ENCODE measurements at places on chromosomes 3 and 15.

GRCh38 chr3:126517291-126517951 lies at the start of gene UROC1:
Gene UROC1 (minus strand): TSS chr3:126517773. CDS start chr3:126517719, 54 bp downstream.
- DNase-seq, result no peak

DNA sequence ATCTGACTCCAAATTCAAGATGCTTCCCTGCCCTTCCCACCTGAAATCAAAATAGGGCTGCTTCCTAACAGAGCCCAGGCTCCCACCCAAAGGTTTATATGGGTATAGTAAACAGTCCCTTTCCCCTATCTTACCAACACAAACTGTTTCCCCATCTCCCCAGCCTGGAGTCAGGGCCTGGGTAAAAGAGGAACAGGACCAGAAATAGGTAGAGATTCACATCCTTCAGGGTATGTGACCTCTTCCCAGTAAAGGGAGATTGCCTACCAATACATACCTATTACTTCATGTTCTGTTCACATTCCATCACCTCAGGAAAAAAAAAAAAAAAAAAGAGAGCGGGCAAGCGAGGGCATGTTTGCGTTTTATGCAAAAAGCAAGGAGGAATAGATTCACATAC lies 9.7 kb upstream of the SHF start:
- no peak for DNase-seq

DNA sequence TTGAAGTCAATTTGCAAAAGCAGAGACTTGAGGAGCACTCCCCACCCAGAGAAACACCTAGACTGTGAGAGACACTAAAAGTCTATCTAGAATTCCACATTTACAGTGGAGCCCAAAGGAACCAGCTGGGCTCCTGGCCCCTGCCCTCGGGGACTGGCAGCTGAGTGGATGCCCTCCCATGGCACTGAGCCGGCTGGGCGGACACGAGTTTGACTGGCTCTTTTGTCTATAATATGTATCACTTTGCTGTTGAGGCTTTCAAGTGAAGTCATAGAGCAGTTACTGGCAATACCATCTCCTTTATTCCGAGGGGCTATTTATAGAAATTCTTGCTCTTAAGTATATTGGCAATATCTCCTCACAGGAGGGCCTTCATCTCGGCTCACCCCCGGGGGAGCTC lies 65.8 kb upstream of the TNFAIP8L3 start:
- peak; percentile 53 for DNase-seq

DNA sequence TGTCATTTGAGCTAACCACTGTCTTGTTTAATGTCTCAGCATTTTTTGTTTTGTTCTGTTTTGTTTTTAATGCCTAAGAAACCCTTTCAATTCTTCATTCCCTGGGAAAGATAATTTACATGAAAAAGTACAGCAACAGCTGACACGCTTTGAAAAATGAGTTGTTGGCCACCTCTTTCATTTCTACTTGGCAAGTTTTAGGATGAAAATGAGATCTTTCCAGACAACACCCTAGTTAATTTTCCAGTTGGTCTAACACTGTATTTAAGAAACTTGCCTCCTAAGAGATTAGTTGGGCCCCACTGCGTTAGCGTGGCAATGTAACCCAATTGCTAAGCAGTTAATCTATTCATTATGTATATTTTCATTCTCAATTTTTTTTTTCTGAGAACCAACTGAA lies 194.0 kb upstream of the LRRN1 start:
- DNase-seq, result no peak

DNA sequence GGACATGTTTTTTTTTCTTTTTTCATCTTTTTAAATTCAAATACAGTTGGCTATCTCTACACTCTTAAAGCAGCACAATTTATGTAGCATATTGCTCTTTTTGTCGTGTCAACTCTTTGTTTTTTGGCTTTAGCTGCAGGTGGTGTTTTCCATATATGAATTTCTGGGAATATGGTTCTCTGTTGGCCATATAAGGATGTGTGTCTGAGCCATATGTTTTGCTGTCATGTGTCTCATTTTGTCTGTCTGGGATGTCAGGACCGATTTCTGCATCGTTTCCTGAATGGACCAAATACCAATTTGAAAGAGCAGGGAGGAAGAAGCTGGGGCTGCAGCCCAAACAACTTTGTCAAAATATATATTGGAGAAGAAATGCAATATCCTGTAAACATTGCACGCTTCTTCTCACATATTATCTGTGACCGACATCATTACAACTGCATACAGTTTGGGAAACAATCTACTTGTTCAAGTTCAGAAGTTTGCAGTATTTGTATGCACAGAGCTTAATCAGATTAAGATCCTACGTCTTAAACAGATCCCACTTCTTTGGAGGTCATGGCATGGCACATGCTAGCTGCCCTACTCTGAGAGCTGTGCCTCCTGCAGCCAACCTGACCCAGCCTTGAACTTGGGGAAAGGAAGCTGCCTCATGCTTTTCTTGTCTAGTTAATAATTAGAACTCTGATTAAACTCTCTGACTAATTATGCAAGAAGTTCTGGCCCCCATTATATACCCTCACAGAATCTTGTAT lies 4.0 kb upstream of the SATB1 start:
- DNase-seq, result no peak

Measured in COLO829 (cell line).